ENCODE measurements at places on chromosomes 3 and 15.

GRCh38 chr3:134752761-134753461 is 42.1 kb upstream of the EPHB1 start:
- no peak for ATAC-seq

- ATAC-seq: no peak
These were observed 13.3 kb downstream of the TLE3 start for GRCh38 chr15:70084461-70084860.

- no peak for ATAC-seq
These were observed 3.1 kb upstream of the ACKR4 start for GRCh38 chr3:132593947-132594323.

DNA sequence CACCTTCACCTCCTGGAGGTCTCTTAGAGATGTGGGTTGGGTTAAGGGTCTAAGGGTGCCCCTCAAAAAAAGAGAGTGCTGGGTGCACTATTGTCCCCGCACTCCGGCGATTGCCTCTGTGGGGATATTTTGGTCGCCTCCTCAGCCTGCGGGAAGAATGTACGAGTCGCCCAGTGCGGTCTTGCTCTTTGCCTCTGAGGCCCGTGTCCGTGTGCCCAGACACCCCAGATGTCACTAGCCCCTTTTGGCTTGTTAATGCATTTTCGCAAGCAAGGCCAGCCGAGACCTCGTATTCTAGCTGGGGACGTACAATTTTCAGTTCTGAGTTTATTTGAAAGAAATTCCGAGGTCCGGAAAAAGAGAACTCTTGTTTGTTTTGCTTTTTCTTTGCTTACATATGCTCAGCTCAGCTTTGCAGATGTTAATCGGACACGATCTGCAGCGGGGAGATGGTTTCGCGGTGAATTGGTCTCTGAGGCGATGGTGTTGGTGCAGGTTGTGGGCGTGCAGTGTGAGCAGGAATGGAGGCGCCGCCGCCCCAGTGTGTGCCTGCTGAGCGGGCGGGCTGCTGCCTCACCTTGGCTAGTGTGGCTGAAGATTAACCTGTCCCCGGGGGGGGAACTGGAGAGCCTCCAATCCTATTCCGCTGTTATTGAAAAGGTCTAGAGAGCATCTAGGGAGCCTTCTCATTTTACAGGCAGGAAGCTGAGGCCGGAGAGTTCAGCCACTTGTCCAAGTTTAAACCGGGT is 1.4 kb downstream of the ST6GAL1 start:
- peak; percentile 66 for ATAC-seq

GRCh38 chr3:120764206-120764605 is 21.7 kb downstream of the GTF2E1 start:
- no peak for ATAC-seq

DNA sequence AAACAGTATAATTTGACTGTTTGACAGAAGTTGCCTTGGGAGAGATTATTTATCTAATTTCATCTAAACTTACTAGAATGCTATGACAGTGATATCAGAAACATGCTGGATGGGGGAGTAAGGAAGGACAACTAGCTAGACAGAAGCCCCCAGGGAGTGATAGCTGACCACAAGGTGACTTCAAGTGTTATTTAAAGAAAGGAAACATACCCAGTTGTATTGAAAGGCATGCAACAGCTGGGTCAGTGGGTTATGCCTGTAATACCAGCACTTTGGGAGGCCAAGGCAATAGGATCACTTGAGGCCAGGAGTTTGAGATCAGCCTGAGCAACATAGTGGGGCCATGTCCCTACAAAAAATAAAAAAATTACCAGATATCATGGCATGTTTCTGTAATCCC is 69.6 kb downstream of the SLC49A4 start:
- no peak for ATAC-seq

DNA sequence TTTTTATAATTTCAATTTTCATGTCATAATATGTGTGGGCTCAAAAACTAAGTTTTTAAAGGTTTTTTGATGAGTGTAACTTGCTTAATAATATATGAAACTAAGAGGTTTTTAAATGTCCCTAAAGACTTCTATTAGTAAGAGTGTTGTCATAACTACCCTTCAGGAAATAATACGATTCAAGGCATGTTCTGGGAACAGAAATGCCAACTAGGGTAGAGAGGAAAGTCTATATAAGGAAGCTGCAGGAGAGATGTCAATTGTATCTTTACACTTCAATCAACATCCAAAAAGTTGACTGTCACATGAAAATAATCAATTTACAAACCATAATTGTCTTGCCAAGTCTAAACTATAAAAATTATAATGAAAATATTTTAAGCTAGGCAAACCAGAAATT is 76.3 kb downstream of the SMARCC1 start:
- no peak for ATAC-seq

GRCh38 chr3:113141543-113141942 is 69.8 kb upstream of the BOC start:
- no peak for ATAC-seq

DNA sequence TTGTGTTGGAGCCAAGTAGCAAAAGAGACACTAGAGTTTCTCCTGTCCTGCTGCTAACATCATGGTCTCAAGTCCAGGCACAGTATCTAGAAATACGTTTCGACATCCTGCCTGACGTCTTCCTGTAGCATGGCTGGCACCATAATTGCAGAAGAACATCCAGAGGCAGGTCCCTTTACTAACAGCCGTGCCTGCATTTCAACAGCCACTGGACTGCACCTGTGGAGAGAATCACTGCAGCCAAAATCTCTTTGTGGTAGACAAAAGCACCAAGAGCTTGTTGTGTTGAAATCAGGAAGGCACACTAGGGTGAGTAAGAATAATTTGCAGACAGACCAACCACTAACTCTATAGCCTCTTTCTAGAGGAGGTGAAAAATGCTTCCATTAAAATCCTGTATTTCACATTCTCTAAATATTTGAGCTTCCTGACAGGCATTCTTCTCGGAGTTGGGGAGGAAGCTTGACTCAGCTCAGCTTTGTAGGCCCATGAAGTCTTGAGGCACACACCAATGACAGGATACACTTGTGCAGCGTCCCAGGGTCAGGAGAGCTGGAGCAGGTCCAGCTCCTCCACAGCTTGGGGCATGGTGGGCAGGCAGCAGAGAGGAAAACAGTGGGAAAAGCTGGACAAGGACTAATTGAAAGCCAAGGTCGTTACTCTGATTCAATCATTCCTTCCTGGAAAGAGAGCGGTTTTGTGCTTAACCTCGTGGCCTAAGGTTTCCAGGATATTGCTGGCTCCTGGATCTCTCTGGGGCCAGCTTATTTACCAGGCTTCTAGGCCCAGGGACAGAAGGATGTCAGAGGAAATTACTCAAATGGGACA is 244.9 kb downstream of the FAM43A start:
- ATAC-seq: no peak

Measured in activated CD4-positive, CD25-positive, alpha-beta regulatory T cell treated with anti-CD3 and anti-CD28 coated beads, Interleukin-2, amount 50 U/mL, for 24 hours (primary cell).